ENCODE measurements at places on chromosomes 11 and 22.

DNA sequence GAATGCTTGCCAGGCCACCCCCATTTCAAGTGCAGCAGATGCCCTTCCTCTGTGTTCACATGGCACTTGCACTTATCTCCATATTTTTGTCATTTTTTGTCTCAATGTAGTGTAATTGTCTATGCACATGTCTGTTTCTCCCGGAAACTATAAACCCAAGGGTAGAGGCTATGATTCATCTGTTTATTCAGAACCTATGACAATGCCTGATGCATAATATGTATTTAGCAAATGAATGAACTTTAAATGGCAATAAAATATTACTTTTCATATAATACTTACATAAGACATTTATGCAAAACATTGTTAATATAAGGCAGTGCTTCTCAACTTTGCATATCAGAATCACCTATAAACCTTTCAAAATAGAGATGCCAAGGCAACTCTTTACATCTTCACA, 6.7 kb downstream of the PAK1 start:
- DNase-seq, result no peak

DNA sequence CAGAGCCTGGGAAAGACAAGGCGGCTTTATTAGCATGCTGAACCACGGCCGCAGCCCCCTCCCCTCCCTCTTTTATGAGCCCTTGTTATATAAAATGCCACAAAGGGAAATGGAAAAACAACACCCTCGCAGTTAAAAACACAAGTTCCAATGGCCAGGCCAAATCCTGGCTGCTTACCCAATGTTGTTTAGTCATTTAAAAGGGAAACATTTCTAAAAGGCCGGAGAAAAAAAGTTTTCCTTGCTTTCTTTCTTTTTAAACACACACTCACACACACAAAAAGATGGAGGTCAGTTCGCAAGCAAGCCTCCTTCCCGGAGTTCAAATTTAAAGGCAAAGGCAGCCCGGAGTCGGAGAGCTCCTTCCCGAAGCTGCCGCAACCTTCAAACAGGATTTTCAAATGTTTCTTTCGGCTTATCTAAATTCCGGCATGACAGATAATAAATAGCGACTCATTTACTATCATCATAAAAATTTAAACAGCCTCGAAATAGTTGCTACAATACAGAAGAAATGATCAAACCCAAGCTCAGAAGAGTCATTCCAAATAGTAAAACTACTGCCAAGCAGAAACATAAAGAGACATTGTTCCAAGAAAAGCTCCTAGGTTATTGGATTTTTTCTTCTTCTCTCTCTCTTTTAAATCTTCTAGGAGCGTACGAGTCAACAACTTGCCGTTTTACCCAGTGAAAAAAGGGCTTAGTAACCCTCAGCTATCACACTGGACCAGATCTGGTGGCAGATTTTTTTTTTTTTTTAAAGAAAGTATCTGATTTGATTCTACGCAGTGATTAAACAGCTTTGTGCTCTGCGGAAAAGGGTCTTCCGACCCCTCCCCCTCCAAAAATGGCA, 3.5 kb downstream of the PHF21B start:
- DNase-seq, result no peak

DNA sequence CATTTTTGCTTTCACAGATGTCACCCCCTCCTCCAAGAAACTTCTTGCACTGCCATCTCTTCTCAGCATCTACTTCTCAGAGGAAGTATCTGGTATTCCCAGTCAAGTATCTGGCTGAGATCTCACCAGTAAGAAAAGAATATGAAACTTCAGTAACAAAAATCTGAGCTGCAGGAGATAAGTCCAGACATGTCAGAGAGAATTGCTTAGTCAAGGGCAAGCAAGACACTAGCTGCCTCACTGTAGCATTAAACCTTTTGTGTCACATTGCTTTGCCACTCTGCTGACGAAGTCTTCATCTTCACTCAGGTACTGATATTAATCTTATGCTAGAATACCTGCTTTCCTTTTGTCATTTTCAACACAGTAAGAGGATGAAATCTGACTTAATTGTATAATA, 70.6 kb upstream of the ZC3H12C start:
- DNase-seq, result peak; percentile 43

- DNase-seq, result no peak
Observed at GRCh38 chr11:44576656-44577055, 11.2 kb downstream of the CD82 start.

GRCh38 chr11:128262463-128263345, 324.7 kb downstream of the ETS1 start:
- no peak for DNase-seq

GRCh38 chr11:103673773-103674172, 362.7 kb upstream of the DDI1 start:
- DNase-seq, result no peak

DNA sequence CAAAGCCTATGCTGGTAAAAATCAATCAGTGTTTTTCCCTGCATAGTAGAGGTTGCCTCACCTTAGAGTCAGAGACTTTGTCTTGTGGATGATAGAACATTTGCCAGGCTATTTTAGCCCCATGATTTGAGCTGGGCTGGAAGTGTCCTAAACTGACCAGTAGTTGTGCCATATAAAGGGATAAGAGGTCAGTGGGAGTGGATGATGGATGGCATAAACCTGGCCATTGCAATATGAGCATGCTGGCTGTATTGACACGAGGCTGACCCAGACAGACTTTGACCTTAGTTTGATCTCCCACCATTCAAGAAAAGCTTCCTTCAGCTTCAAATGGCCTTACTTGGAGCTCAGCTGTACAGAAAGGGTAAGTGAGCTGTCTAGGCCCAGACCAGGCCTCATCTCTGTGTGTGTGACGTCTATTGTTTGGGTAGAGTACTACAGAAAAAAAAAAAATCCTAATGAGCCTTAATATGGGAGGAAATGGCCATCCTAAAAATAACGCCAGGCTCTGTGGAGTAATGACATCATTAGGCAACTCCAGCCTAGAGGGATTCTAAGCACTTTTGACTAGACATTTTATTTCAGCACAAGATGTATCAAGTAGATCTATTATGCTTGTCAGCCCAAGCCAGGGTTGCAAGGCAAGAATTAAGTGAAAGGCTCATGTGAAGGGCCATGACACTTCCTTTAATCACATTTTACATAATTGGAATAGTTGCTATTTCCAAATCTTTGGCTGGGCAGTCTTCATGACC, 51.3 kb upstream of the CADM1 start:
- no peak for DNase-seq
